Sigmoid colon (tissue), 7 donors: ENCODE measurements at places on chromosomes 12 and 14. TPM values are rescaled to one million over a fixed set of nuclear protein-coding genes. Genes with fewer than 3 reads are reported as not detected.
A peak's percentile ranks its signal among the peaks of the same experiment; 100 is the strongest.

- no peak for DNase-seq
- peaks cover 23% of the 10 kb centered on the region for H3K36me3 ChIP-seq
- H3K4me3 ChIP-seq, result no peak overlapping the region
- no peaks in the 10 kb centered on the region for H3K4me1 ChIP-seq
- no peaks in the 10 kb centered on the region for H3K27me3 ChIP-seq
These were observed 27.2 kb upstream of the KCNJ8 start for GRCh38 chr12:21801522-21802288.

CELA1 gene
- not detected for total RNA-seq

JAG2 gene
- 3.9 TPM for total RNA-seq

DNA sequence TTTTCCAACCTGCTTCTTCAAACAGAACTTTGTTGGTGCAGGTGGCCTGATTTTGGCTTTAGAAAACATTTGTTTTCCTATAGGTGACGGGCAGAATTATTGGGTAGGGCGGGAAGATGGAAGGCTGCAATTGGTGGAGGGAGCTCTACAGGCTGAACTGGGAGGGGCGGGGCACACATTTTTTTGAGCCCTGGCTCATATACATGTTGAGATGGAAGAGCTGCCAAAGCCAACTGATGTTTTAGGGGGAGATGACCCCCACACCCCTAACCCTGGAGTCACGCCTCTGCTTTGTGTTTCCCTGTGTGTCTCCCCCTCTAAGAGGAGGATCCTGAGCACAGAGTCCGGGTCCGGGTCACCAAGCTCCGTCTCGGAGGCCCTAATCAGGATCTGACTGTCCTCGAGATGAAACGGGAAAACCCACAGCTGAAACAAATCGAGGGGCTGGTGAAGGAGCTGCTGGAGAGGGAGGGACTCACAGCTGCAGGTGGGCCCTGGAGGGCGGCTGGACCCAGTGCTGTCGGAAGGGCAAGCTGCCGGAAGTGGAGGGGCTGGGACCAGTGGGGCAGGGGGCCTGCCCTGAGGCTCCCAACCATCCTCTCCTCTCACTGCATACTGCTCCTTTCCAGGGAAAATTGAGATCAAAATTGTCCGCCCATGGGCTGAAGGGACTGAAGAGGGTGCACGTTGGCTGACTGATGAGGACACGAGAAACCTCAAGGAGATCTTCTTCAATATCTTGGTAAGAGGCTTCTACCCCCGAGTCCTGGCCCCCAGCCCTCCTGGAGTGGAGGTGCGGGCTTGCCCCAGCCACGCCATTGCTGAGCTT is 18.6 kb downstream of the AGAP2 start:
- DNase-seq, result no peak
- H3K27ac ChIP-seq, result no peak overlapping the region

DAD1 gene
- 167 TPM for total RNA-seq

GRCh38 chr14:39406560-39406959 is 25.7 kb downstream of the FBXO33 start:
- H3K4me3 ChIP-seq, result no peak overlapping the region
- H3K36me3 ChIP-seq, result no peaks in the 10 kb centered on the region
- H3K4me1 ChIP-seq, result no peaks in the 10 kb centered on the region
- no peak for DNase-seq
- no peak overlapping the region for H3K27ac ChIP-seq

DNA sequence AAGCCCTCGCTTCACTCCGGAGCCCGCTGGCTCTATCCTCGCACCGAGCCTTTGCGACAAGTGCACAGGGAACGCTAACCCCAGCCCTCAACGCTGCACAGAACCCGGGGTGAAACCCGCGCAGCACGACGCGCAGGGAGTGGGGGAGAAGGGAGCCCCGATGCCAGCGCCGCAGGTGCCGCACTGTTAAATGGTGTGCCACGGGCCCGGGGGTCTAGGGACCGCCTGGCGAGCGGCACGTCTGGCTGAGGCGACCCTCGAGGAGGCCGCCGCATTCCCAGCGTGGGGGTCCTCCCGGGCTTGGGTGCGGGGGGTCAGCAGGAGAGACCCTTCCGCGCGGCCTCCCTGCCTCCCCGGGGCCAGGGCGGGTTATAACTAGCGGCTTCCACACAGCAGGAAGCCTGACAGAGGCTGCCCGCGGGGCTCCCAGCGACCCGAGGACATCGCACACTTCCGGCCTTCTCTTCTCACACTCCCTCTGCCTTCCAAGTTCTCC is 23.8 kb upstream of the LRTM2 start:
- H3K4me3 ChIP-seq, result peak overlapping the region; percentile 34
- peak overlapping the region; percentile 83 for H3K27ac ChIP-seq
- no peaks in the 10 kb centered on the region for H3K27me3 ChIP-seq
- no peak for DNase-seq
- H3K4me1 ChIP-seq, result peaks cover 34% of the 10 kb centered on the region
- no peaks in the 10 kb centered on the region for H3K36me3 ChIP-seq

DNA sequence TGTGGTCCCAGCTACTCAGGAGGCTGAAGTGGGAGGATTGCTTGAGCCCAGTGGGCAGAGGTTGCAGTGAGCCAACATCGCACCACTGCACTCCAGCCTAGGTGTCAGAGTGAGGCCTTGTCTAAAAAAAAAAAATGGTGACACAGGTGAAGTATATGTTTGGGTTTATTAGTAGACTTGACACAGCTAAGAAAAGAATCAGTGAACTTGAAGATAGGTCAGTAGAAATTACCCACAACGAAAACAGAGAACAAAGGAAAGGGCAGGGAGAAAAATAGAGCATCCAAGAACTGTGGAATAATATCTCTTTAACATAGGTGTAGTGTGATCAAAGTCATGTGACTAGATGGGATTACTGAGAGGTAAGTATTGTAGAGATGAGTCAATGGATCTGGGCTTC is 23.7 kb downstream of the ATF1 start:
- no peak for DNase-seq
- no peak overlapping the region for H3K27ac ChIP-seq
- H3K27me3 ChIP-seq, result no peaks in the 10 kb centered on the region
- no peaks in the 10 kb centered on the region for H3K36me3 ChIP-seq

ZNF891 gene
- total RNA-seq, result 4.6 TPM

RTL1 gene
- total RNA-seq, result not detected

DNA sequence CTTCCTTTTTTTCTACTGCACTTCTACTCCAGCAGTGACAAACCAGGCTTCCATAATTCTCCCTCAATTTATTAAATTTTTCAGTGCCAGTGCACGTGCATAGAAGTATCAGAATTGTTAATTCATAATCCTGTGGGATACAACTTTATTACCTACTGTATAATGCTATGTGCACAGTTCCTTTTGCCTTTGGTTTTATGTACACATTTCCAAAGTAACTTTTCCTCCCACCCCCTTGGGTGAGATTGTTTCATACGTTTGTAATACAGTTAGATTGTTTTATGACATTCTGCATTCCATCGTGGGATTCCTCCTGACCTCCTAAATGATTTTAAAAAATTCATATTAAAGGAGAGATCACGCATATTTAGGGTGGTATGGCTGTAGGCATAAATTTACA is 128.1 kb downstream of the TTC6 start:
- no peak for DNase-seq
- H3K27me3 ChIP-seq, result no peaks in the 10 kb centered on the region
- no peak overlapping the region for H3K27ac ChIP-seq
- H3K36me3 ChIP-seq, result no peaks in the 10 kb centered on the region

KRT83 gene
- not detected for total RNA-seq

DNA sequence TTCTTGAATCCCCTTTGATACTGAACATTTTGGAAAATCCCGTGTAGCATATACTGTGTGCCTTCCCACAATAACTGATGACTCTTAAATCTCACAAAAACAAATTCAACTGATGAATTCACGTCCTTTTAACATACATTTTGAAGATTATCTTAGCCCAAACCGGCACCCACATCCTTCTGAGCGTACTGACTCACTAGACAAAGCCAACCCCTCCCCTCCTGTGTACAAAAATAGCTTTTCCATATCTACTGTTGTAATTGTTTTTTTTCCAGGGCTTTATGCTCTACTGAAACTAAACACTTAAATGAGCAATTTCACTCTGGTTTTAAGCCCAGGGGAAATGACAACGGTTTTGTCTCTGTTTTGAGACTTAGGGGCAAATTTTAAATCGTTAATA is 109.4 kb upstream of the ATF7IP start:
- peak overlapping the region; percentile 85 for H3K27ac ChIP-seq
- no peaks in the 10 kb centered on the region for H3K36me3 ChIP-seq
- no peak for DNase-seq
- no peaks in the 10 kb centered on the region for H3K27me3 ChIP-seq

- H3K4me3 ChIP-seq, result no peak overlapping the region
- H3K4me1 ChIP-seq, result peaks cover 7% of the 10 kb centered on the region
- no peaks in the 10 kb centered on the region for H3K36me3 ChIP-seq
- H3K27ac ChIP-seq, result no peak overlapping the region
These were observed 521.2 kb upstream of the TBX3 start for GRCh38 chr12:115204957-115205754.

- H3K4me1 ChIP-seq, result peaks cover 11% of the 10 kb centered on the region
- H3K36me3 ChIP-seq, result no peaks in the 10 kb centered on the region
- DNase-seq, result no peak
- H3K27ac ChIP-seq, result peak overlapping the region; percentile 30
These were observed 145.3 kb upstream of the DCN start for GRCh38 chr12:91327889-91328288.

DNA sequence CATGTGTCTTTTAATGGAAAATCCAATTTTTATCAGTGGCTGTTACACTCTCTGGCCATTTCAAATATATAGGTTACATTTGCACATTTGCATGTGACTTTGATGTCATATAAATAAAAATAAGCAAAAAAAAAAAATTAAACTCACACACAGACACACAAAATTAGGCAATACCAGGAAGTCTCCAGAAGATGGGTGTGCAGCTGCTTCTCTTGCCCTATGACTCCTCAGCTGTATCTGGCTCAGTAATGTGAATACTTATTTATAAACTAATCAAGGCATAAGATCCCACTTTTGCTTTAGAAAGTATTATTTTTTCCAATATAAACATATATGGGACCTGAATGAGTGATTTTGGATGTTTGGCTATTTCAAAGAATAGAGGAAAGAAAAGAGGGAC is 461.1 kb downstream of the LRIG3 start:
- H3K4me1 ChIP-seq, result no peaks in the 10 kb centered on the region
- no peaks in the 10 kb centered on the region for H3K27me3 ChIP-seq
- no peaks in the 10 kb centered on the region for H3K36me3 ChIP-seq
- no peak overlapping the region for H3K4me3 ChIP-seq

DNA sequence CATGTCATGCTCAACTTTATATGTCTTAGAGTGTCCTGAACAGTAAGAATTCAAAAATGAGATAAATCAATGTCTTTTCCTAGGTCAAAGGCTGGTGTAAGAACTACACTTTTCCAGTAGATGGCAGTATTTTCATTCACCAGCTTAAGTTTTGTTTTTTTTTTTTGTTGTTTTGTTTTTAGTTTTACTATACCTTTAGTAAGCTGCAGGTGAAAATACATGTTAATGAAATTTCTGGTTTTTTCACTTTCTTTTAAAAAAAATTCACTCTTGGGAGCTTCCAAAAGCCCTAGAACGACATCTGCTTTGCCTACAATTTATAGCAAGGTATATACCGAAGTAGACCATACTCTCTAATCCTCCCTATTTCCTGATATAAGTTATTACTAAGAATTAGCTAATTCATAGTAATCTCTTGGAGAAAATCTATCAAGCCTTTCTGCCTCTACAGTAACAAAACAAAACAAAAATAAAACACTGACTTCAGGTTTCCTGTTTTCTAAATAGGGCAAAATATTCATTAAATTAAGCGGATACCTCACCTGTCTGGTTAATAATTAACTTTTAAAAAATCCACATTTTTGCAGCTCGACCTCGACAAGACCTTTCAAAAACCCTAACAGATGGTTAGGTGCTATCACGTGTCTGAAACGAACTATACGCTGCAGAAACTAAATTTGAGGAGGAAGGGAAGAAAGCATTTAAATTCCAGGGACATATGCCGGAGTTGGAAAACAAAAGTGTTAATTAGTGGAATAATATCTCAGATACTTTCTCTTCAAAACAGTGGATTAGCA is 2.7 kb upstream of the SAMD4A start:
- DNase-seq, result no peak
- peak overlapping the region; percentile 60 for H3K4me3 ChIP-seq
- peak overlapping the region; percentile 99 for H3K27ac ChIP-seq
- peaks cover 16% of the 10 kb centered on the region for H3K4me1 ChIP-seq
- no peaks in the 10 kb centered on the region for H3K27me3 ChIP-seq
- no peaks in the 10 kb centered on the region for H3K36me3 ChIP-seq

GRCh38 chr12:111045941-111046340 is 125.6 kb upstream of the MYL2 start:
- no peaks in the 10 kb centered on the region for H3K27me3 ChIP-seq
- H3K4me3 ChIP-seq, result no peak overlapping the region
- no peak overlapping the region for H3K27ac ChIP-seq
- H3K4me1 ChIP-seq, result no peaks in the 10 kb centered on the region
- H3K36me3 ChIP-seq, result no peaks in the 10 kb centered on the region

GRCh38 chr14:72883961-72884360 is 9.9 kb downstream of the DPF3 start:
- no peak for DNase-seq
- H3K4me3 ChIP-seq, result no peak overlapping the region
- no peaks in the 10 kb centered on the region for H3K36me3 ChIP-seq

DNM1L gene
- total RNA-seq, result 73.1 TPM

CCDC196 gene
- total RNA-seq, result not detected

DNA sequence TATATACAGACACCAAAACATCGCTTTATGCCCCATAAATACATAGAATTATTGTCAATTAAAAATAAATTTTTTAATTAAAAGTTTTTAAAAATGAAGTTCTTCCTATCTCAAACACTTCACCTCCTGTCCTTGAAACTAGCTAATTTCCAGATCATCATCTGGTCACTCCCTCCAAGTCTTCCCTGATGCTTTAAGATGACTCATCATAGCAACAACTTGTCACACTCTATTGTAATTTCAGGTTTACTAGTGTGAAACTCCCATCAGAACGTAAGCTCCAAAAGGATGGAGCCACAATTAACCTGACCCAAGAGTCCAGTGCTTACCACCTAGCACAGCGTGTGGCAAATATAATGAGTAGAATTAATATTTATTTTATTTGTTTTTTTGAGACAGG is 16.3 kb downstream of the GXYLT1 start:
- no peak overlapping the region for H3K4me3 ChIP-seq
- no peaks in the 10 kb centered on the region for H3K36me3 ChIP-seq
- no peak overlapping the region for H3K27ac ChIP-seq
- no peak for DNase-seq
- peaks cover 5% of the 10 kb centered on the region for H3K4me1 ChIP-seq
- H3K27me3 ChIP-seq, result no peaks in the 10 kb centered on the region

GRCh38 chr14:67623114-67623513 is 3.4 kb downstream of the ARG2 start:
- no peak overlapping the region for H3K4me3 ChIP-seq
- DNase-seq, result no peak
- no peaks in the 10 kb centered on the region for H3K36me3 ChIP-seq

PGF gene
- total RNA-seq, result 3.6 TPM

GRCh38 chr14:50792634-50793068 is 38.3 kb downstream of the NIN start:
- H3K4me1 ChIP-seq, result peaks cover 11% of the 10 kb centered on the region
- peaks cover 24% of the 10 kb centered on the region for H3K36me3 ChIP-seq
- no peak for DNase-seq
- no peaks in the 10 kb centered on the region for H3K27me3 ChIP-seq
- no peak overlapping the region for H3K4me3 ChIP-seq
- H3K27ac ChIP-seq, result no peak overlapping the region

WNT1 gene
- not detected for total RNA-seq

GRCh38 chr14:59244581-59244980 is 56.1 kb downstream of the DAAM1 start:
- H3K4me3 ChIP-seq, result no peak overlapping the region
- H3K27ac ChIP-seq, result peak overlapping the region; percentile 20
- no peaks in the 10 kb centered on the region for H3K36me3 ChIP-seq
- H3K27me3 ChIP-seq, result no peaks in the 10 kb centered on the region
- H3K4me1 ChIP-seq, result peaks cover 61% of the 10 kb centered on the region
